ENCODE measurements at places on chromosomes 1 and 21.

DNA sequence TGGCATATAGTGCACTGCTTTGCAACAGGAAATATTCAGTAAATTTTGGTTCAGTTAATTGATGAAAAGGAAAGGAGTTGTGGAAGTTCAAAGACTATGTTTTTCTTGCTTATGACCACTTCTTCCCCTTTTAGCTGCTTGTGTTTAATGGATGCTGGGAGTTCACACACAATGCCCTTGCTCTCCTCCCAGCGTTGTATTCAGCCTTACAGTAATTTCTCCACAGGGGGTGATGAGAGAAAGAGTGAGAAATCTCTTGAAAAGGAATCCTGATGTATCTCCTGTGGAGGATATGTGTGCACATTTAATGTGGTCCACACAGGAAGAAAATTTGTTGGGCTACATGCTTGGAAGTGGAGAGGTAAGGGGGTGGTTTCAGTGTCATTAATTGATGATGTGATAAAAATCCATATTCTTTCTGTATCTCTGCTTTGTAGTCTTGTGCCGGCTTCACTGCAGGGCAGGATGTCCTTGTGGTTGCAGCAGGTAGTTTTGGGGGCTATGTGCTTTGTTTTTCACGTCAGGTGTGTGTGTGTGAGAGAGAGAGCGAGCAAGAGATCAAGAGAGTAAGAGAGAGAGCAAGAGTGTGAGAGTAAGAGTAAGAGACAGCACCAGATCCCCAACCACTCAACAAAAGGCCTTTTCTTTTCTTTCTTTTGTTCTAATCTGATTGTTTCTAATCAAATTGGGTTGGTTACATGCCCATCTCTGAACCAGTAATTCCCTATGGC, 204.4 kb downstream of the RWDD3 start:
- no peak for DNase-seq

DNA sequence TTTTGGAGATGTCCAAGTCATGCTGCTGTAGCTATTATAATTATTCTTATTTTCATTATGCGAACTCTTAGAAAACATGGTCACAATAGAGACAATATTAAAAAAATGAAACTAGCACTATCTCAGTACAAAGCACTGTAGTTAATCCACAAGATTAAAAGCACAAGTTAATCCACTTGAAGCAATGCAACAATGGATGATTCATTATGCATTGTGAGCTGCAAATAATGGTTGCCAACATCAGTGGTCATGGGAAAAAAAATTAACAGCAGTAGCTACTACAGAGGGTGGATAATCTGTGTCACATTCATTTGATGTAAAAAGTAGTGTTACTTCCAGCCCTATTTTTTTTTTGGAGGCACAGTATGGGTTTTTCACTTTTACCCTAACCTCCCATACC, 56.7 kb downstream of the DPT start:
- no peak for DNase-seq

DNA sequence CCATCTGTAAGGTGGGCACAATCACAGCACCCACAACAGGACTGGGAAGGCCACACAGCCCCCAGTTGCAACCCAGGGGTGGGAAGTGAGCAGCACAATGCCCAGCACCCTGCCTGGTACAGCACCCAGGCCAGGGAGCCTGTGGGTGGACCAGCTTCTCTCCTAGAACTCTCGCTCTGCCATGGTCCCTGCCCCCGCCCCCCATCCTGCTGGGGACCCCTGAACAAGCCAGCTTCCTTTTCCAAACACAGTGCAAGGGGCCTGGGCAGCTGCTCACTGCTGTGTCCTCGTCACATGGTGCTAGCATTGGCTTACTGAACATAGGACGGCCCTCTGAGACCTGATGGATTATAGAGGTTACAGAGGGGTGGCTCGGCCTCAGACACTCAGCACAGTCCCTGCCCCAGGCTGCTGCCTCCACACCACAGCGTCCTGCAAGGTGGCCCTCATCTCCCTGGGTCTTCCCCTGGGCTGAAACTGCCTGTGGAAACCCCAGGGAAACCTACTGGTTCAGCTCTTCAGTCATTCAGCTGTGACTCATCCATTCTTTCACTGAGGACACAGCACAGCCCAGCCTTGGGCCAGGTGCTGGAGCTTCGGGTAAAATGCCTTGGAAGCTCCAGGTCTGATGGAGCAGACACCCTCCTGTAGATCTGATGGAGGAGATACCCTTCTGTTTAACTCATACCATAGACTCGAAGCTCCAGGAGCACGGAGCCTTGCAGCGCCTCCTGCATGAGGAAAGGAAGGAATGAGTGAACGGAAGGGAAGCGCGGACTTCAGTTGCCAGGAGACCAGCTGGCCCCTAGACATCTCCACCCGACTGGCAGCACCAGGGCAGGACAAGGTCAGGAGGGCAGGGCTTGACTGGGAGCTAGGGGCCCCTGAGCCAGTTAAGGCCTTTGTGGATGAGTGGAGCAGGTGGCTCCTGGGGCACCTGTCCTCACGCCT, 8.1 kb upstream of the PRDM16 start:
- no peak for DNase-seq

DNA sequence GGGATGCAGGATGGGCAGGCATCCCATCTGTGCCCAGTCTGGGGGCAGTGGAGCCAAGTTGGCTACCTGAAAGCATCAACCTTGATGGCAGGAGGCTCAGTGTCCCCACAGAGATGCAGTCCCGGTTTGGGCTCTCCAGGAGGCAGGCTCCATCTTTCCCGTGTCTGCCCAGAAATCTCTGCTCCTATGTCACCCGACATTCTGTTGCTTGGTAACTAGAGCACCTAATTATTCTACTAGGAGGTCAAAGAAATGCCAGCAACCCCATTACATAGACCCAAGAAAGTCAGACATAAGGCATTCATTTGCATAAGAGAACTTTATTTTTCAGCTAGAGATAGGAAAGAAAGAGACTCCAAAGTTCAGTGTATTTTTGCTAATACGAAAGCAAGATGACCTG, 100.3 kb upstream of the BACE2 start:
- DNase-seq: peak; percentile 57

DNA sequence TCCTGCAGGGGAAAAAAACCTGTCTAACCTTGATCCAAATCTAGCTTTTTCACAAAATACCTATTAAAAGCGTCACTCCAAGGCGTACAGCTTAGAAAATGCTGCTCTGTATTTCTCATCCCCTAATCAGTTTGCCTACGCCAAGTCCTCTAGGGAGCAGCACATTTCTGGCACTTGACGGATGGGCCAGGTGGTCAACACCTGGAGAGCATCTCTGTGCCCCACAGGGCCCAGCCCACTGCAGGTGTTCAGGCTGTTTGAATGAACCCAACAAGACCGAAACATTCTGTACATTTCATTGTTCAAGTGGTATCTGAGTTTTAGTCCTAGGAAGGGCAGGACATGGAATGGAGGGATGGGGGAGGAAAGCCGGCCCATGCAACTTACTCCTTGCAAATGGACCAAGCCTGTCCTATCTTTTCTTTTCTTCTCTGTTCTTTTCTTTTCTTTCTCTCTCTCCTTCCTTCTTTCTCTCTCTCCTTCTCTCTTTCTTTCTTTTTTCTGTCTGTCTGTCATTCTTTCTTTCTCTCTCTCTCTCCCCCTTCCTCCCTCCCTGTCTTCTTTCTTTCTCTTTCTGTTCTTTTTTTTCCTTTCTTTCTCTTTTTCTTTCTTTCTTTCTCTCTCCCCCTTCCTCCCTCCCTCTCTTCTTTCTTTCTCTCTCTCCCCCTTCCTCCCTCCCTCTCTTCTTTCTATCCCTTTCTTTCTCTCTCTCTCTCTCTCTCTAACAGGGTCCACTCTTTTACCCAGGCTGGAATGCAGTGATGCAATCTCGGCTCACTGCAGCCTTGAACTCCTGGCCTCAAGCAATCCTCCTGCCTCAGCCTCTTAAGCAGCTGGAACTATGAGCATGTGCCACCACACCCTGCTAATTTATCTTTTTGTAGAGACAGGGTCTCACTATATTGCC, 29.1 kb downstream of the IGFN1 start:
- no peak for DNase-seq

GRCh38 chr1:220808345-220809186, 21.9 kb downstream of the MTARC1 start:
- DNase-seq: no peak

DNA sequence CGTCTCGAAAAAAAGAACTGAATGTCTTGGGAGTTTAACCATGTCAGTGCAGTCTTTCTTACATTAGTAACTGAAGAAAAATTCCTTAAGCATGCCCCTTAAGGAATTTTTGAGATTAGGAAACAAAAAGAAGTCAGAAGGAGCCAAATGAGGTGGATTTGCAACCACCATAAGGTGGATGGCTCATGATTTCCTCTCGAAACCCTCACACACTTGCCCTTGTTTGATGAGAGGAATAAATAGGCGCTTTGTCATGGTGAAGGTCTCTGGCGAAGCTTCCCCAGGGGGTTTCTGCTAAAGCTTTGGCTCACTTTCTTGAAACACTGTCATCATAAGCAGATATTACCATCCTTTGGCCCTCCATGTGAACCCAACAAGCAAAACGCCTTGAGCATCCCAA, 68.2 kb downstream of the POFUT2 start:
- DNase-seq: no peak

DNA sequence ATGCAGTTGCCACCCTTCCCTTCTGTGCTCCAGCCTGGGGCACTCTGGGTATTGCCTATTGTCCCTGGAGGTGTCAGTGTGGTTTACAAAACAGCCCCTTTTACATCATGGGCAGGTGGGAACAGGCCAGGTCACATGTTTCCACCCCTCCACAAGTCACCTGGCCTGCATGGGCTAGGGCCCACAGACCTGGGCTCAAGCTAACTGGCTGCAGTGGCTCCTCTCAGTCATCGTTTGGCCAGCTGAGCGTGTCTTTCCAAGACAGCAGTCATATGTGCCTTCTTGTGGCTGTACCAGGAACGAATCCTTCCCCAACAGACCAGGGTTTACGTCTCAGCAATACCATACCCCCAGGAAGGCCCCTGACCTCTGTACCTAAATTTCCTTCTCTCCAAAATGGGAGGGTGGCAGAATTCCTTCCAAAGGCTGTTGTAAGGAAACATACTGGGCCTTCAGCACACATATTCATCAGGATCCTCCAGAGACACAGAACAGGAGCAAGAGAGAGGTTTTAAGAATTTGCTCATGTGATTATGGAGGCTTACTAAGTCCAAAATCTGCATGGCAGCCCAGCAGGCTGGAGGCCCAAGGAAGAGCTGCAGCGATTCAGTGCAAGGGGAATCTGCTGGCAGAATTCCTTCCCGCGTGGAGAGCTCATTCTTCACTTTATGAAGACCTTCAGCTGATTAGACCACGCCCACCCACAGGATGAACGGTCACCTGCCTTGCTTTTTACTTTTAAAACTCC, 10.6 kb upstream of the TAS1R2 start:
- DNase-seq: no peak
